ENCODE measurements at places on chromosomes 2 and 18. TPM values are rescaled to one million over a fixed set of nuclear protein-coding genes. Genes with fewer than 3 reads are reported as not detected.
A peak's percentile ranks its signal among the peaks of the same experiment; 100 is the strongest.

DNA sequence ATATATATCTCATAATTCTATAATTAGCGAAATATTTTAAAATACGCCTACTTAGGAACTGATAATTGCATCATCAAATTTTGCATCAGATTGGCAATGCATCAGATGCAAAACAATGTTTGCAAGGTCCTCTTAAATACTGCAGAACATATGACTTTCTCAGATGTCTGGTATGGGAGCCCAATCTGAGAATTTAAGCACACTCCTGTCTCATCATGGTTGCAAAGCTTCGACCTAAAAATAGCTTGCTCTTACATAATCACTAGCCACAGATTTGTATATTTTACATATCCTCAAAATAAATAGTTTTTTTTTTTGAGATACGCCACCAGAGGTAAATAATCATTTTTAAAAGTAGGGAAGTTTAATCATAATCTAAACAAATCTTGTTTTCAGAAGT is 123.2 kb downstream of the CABYR start:
- no peak for DNase-seq

GRCh38 chr2:55062754-55063153 is 12.5 kb upstream of the RTN4 start:
- no peak for DNase-seq

DNA sequence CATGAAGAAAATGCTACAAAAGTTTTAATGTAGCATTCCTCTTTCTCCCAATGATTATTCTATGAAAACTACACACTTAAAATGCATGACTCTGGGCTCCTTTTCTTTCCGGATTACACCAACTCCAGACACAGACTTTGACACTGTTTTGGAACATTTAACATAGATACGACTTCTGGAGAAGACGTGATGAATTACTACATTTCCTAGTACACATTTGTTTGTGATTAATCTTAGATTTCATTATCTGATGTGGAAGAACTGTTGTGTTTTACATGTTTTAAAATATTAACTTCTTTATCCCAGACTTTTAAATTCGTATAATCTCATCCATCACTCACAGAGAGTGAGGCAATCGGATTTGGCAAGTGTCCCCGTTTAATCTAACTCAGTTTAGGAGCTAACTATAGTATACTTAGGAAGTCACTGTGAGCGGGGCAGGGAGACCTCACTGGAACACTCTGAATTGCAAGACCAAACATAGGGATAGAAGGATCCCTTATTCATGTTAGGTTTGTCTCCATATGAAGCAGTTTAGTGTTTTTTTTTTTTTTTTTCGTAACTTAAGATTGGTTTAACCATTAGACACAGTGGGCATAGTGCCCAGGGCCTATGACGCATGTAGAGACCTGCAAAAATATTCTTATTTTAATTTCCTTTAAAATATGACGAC is 66.7 kb downstream of the PDE1A start:
- DNase-seq, result peak; percentile 63

The SERPINB3 gene
- total RNA-seq, result not detected

DNA sequence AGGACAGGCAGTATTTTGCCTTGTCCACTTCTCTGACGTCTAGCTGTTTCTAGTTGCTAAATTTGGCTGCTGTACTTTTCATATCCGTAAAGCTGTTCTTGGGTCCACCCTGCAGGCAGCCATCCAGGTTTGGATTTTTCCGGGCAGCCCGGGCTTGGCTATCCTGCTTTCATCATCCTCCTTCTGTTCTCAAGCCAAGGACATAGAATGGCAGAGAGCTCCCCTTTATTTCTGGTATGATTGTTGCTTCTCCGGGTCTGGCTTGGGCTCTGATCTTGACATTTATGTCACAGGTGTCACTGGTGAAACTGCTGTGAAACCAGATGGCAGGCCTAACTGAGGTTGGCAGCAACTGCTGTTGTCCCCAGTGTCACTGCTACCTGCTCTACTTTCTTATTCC is 35.5 kb downstream of the SCN2A start:
- peak; percentile 7 for DNase-seq

The C2orf68 gene
- 36.1 TPM for total RNA-seq

- no peak for DNase-seq
Observed at GRCh38 chr2:191038241-191038725, 24.3 kb upstream of the STAT1 start.

DNA sequence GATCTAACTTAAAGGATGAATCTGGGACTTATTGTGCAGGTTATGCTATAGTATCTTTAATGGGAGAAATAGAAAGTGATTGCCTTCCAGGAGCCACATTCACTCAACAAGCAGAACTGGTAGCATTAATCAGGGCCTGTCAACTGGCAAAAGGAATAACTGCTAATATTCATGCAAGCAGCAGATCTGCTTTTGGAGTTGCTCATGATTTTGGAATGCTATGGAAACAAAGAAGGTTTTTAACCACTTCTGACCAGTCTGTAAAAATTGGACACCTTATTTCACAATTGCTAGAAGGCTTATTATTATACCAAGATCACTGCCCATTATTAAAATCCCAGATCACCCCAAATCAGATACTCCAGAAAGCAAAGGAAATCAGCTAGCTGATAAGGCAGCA is 200.4 kb downstream of the MREG start:
- no peak for DNase-seq

The SULT1C2 gene
- total RNA-seq, result 3.7 TPM

GRCh38 chr2:71897137-71897480 is 250.6 kb downstream of the CYP26B1 start:
- DNase-seq, result no peak

The SKOR2 gene
- total RNA-seq, result not detected

DNA sequence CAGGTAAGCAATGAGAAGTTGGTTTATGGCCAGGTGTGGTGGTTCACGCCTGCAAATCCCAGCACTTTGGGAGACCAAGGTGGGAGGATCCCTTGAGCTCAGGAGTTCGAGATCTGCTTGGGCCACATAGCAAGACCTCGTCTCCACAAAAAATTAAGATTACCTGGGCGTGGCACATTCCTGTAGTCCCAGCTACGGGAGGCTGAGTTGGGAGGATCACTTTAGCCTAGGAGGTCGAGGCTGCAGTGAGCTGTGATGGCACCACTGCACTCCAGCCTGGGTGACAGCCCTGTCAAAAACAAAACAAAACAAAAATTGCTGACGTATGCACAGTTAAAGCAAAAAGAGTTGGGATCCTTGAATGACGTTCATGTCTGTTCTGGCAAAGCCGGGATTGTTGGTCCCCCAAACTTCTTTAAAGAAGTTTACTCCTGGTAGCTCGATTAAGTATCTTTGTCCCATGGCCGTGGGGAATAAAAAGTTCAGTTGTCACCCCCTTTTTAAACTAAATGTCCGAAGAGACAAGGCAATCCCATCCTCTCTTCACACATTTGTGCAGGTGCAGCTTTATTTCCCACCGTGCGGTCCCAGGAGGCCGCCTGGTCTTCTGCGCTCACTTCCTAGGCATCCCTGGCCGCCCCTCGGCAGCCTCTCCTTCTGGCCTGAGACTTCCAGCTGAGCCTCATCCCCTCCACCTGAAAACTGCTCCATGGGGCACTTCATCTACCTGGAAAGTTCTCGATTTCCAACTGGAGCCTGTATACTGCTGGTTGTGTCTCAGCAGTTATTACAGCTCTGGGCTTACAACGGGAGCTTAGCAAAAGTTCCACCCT is 762 bp upstream of the SPOPL start:
- no peak for DNase-seq

GRCh38 chr2:80429251-80429650 is 124.7 kb upstream of the LRRTM1 start:
- DNase-seq, result no peak

DNA sequence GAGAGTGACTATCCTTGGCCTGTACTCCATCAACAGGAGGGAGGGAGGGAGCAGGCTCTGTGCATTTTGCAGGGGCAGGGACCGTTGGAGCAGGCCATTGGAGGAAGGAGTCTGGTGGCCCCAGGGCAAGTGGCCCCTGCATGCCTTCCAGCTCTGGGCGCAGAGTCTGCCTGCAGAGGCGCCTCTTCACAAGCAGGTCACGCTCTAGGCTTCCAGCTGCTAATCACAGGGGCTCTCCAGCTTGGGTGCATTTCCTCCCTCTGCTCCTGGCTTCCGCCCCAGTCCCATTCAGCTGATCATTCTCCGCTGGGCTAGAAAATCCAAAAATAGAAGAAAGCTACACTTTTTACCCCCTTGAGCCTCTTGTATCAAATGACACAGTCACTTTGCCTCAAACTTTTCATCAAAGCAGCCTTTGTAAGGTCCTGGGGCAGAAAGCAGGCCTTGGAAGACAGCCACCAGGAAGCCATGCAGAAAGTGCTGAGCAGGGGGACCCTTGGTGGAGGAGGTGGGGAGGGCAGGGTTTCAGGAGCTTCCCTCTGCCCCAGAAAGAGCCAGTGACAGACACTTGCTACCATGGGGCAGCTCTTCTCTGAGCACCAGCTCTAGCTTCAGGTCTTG is 11.3 kb downstream of the TMEM247 start:
- peak; percentile 32 for DNase-seq

GRCh38 chr18:74479486-74480148 is 16.5 kb upstream of the CNDP2 start:
- DNase-seq, result no peak

DNA sequence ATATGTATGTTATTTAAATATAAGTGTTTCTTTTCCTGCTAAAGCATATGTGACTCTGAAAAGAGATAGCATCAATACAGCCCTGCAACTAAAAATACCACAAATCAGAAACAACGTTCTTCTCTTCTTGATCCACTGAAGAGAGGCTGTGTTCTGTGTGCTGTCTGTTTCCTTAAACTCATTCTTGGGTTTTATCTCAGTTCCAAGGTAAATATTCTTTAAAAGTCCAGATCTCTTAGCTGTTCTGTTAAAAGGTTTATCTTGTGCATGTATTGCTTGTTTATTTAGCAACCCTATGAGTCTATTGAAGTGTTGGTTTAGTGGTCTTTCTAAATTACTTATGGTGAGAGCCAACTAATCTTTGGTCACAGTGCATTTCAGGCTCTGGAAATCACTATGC is 173.3 kb upstream of the NT5C1B start:
- DNase-seq, result no peak

GRCh38 chr2:235556901-235557300 is 63.1 kb downstream of the AGAP1 start:
- DNase-seq, result no peak

DNA sequence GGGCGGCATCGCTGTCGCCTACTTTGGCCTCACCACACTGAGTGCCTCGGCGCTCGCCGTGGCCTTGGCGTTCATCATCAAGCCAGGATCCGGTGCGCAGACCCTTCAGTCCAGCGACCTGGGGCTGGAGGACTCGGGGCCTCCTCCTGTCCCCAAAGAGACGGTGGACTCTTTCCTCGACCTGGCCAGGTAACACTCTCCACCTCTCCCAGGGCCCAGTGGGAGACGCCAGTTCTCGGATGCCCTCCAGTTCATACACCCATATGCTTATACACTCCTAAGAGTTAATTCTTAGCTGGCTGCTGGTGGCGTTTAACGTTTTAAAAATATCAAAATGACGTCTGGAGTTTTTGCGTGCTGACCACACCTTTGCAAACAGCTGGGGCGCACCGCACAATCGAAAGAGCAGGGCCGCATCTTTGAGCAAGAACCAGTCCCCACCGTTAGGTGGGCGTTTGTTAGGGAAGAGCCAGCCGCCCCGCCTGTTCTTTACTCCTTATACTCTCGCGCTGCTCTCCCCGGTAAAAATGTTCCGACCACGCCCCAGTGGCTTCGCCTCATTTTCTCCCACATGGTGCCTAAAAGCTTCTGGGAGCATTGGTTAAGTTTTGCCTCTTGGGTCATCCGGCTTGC is 899 bp downstream of the SLC1A4 start:
- peak; percentile 42 for DNase-seq

DNA sequence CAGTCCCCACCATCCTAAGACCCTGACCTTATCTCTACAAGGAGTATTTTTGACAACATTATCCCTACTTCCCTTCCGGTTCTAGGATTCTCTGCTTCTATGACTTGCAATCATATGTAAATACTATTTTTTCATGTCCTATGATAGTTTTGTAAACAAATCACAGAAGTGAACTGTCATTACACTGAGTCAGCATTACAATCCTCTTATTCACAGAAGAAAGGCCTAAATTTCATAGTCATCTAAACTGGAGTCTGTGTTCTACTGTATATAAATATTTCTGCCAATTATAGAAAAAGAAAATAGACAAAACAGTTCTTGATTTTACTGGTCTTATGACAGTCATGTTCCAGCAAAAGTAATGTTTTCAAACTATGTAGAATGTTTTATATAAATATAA is 265.1 kb downstream of the NCKAP5 start:
- DNase-seq, result no peak

- no peak for DNase-seq
Observed at GRCh38 chr2:7962161-7962560, 719.7 kb upstream of the ID2 start.

- no peak for DNase-seq
Observed at GRCh38 chr2:120250640-120251039, 2.0 kb upstream of the RALB start.

GRCh38 chr2:69918401-69918800 is 3.5 kb downstream of the MXD1 start:
- no peak for DNase-seq

The POMC gene
- total RNA-seq, result 0.31 TPM

DNA sequence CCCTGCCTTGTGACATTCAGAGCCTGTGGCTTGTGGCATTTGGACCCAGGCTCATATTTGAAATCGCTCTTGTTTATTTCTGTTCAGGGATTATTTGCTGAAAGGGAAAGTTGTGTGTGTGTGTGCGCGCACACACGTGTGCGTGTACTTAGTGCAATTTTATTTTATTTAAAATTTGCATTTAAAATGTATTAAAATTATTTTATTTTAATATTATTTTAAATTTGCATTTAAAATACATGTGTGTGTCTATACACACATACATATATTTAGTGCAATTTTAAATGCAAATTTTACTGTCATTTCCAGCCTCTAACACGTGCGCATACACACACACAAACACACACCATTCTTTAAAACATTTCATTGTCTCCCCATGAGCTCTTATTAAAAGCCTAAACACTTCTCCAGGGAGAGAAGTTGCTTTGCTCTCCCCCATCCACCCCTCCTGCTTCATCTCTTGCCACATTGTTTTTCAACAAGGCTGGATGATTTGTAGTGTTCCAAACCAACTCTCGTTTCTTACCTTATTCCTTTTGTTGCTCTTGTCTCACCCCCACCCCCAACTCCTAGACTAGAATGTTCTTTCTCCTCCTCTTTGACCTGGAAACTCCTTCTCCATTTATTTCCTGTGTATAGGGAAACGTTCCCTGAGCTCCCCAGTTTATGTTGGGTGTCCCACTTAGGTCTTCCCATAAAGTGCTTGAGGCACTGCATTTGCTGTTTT is 3.8 kb upstream of the CCDC68 start:
- no peak for DNase-seq

DNA sequence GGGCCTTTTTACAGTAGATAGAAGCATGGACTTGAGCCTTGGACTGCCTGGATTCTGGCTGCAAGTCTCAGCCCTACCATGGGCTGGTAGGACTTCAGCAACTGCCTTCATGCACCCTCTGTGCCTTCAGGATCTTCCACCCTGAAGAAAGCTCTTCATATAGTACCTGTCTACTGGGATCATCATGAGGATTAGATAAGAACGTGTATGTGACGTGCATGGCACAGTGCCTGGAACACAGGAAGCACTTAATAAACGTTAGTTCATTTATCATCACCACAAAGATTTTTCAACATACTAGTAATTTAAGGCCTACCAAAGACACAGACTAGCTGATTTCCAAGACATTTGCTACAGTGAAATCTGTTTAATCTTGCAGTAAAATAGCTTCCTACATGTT is 53.2 kb upstream of the ITM2C start:
- DNase-seq, result no peak

The OST4 gene
- total RNA-seq, result 243 TPM

The KCNG2 gene
- not detected for total RNA-seq

The IWS1 gene
- total RNA-seq, result 39.5 TPM

Measured in left colon (tissue), 2 donors.